Memory B cell (primary cell): ENCODE measurements at places on chromosomes 13 and 19.
A peak's percentile ranks its signal among the peaks of the same experiment; 100 is the strongest.

DNA sequence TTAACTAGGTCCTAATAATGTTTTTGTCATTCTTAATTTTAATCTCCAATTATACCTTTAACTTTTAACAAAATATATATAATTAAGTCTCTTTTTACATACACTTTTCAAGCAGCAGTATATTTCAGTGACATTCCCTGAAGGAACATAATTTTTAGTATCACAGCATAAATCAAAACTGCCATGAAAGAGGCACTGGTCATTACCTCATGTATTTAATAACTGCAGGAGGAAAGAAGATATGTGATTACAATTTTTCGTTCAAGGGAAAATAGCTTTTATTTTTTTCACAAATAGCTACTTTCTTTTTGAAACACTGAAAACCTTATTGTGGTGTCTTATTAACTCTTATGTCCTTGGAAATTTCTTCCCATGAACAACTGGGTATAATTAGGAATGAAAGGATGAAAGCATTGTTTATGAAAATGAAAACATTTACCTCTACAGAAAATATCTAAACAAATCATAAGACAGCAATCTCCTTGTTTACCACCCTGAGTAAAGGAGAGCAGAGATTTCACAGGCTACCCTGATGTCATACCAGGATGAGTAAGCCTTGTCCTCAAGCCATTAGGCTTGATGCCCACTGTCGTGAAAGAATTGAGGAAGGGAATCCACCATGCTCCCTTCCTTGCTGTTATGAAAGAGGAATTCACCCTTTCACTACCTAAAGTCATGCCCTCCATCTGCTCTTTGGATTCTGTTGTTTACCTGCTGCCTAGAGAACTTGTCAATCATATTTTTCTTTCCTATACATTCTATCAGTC is 877.2 kb upstream of the PCDH20 start:
- no peak overlapping the region for H3K27ac ChIP-seq
- H3K4me1 ChIP-seq: no peaks in the 10 kb centered on the region
- no peak for DNase-seq
- no peaks in the 10 kb centered on the region for H3K36me3 ChIP-seq
- no peaks in the 10 kb centered on the region for H3K27me3 ChIP-seq
- H3K4me3 ChIP-seq: no peak overlapping the region

- DNase-seq: no peak
- no peaks in the 10 kb centered on the region for H3K27me3 ChIP-seq
- H3K4me3 ChIP-seq: no peak overlapping the region
- H3K27ac ChIP-seq: no peak overlapping the region
- no peaks in the 10 kb centered on the region for H3K4me1 ChIP-seq
These were observed 545.4 kb downstream of the SUCLA2 start for GRCh38 chr13:47455626-47456025.

- no peaks in the 10 kb centered on the region for H3K36me3 ChIP-seq
- DNase-seq: no peak
- H3K4me1 ChIP-seq: no peaks in the 10 kb centered on the region
- H3K4me3 ChIP-seq: no peak overlapping the region
- H3K27ac ChIP-seq: no peak overlapping the region
These were observed 473.0 kb upstream of the SLC10A2 start for GRCh38 chr13:103539265-103539664.

GRCh38 chr13:57824121-57824520 is 192.6 kb downstream of the PCDH17 start:
- no peaks in the 10 kb centered on the region for H3K27me3 ChIP-seq
- no peak overlapping the region for H3K27ac ChIP-seq
- no peak for DNase-seq

DNA sequence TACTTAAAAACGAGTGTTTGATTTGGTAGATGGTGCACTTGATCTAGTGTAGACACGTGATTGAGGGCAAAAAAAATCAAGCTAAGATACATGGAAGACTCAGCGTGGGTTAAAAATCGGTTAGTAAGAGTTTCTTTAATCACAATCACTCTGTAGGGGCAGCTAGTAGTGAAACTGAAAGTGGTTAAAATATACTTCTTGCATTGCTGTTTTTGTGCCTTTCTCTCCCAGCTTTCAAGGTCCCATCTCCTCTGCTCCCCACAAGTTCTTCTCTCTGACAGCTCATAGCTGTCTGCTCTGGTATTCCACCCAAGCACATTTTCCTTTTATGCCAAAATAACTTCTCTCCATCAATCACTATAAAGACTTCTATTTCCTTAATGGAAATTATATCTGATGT is 1089.7 kb downstream of the EFNB2 start:
- H3K4me3 ChIP-seq: no peak overlapping the region
- H3K27ac ChIP-seq: no peak overlapping the region
- no peak for DNase-seq
- no peaks in the 10 kb centered on the region for H3K4me1 ChIP-seq

GRCh38 chr19:33845498-33845897 is 48.8 kb downstream of the KCTD15 start:
- no peaks in the 10 kb centered on the region for H3K4me1 ChIP-seq
- no peak overlapping the region for H3K27ac ChIP-seq
- peaks cover 2% of the 10 kb centered on the region for H3K36me3 ChIP-seq
- DNase-seq: no peak

GRCh38 chr13:94267581-94268366 is 211.7 kb downstream of the DCT start:
- no peak for DNase-seq
- no peaks in the 10 kb centered on the region for H3K4me1 ChIP-seq
- H3K4me3 ChIP-seq: no peak overlapping the region
- H3K36me3 ChIP-seq: no peaks in the 10 kb centered on the region
- H3K27ac ChIP-seq: no peak overlapping the region
- no peaks in the 10 kb centered on the region for H3K27me3 ChIP-seq

DNA sequence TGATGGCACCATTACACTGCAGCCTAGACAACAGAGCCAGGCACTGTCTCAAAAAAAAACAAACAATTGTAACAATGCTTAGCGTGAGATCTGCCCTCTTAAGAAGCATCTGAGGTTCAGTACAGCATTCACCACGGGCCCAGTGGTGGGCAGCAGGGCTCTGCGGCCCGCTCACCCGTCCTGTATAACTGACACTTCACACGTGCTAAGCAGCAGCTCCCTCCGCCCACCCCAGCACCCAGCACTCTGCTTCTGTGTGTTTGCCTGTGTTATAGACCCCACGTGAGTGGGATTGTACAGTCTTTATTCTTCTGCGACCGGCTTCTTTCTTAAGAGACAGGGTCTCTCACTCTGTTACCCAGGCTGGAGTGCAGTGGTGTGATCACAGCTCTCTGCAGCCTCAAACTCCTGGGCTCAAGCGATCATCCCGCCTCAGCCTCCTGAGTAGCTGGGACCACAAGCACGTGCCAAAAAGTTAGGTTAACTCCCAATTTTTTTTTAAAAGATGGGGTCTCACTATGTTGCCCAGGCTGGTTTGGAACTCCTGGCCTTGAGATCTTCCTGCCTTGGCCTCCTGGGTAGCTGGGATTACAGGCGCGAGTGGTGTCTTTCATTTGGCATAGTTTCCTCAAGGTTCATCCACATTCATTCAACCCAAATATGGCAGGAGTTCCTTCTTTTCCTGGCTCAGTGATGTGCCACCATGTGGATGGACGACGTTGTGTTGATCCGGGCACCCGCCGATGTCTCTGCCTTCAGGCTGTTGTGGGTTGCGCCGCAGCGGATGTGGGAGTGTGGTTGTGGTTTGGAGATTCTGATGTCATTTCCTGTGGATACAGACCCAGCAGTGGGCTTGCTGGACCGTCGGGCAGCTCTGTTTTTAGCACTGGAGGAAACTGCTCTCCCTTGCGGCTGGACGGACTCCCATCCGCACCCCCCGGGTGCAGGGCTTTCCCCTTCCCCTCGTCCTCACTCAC is 170.0 kb downstream of the KDM4B start:
- H3K4me1 ChIP-seq: peaks cover 36% of the 10 kb centered on the region
- H3K4me3 ChIP-seq: peak overlapping the region; percentile 57
- peaks cover 30% of the 10 kb centered on the region for H3K36me3 ChIP-seq
- DNase-seq: peak; percentile 68

DNA sequence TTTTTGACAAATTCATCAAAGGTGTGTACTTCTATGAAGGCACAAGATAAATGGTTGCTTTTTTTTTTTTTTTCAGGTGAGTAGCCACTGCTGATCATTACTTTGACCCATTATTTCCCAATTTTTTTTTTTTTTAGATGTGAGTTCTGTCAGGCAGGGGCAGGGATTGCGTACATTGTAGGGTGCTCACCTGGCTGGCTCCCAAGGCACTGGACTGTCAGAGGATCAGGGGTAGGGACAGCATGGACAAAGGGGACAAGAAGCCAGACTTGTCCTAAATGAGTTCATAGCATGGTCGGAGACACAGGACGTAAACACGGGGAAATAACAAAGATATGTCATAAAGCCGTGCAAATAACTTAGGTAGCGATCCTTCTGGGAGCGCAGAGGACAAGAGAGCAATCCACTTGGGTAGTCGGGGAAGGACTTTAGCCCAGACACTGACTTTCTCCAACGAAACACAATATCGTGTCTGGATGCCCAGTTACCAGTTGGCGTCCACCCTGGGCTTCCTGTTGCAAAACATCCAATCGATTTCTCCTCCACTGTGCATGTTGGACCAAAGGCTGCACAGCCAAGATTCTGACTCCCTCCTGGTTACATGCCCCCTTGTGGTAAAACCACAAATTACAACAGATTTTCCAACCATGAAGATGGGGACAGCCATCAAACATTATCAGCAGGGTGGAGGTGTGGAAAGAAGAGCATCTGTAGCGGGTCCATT is 27.5 kb upstream of the KATNAL1 start:
- H3K4me1 ChIP-seq: peaks cover 29% of the 10 kb centered on the region
- H3K4me3 ChIP-seq: no peak overlapping the region
- H3K27me3 ChIP-seq: no peaks in the 10 kb centered on the region
- no peak for DNase-seq
- no peak overlapping the region for H3K27ac ChIP-seq

DNA sequence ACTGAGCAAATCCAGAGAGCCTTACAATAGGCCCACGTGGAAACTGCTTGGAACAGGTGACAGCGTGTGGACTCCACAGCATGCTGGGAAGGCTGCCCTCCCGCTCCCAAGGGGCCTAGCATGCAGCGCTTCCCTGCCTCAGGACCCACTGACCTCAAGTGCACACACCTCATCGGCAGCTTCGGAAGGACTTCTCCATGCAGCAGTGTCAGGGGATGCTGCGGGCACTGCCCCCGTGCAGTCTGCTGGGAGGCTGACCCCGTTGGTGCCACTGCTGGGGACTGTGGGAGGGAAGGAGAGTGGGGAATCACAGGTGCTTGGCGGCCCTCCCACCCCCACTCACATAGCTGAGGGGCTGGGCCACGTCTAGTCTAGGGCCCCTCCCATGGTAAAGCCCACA is 17.2 kb downstream of the CAPS start:
- H3K27me3 ChIP-seq: no peaks in the 10 kb centered on the region
- H3K36me3 ChIP-seq: peaks cover 17% of the 10 kb centered on the region
- peaks cover 13% of the 10 kb centered on the region for H3K4me1 ChIP-seq
- no peak overlapping the region for H3K27ac ChIP-seq

DNA sequence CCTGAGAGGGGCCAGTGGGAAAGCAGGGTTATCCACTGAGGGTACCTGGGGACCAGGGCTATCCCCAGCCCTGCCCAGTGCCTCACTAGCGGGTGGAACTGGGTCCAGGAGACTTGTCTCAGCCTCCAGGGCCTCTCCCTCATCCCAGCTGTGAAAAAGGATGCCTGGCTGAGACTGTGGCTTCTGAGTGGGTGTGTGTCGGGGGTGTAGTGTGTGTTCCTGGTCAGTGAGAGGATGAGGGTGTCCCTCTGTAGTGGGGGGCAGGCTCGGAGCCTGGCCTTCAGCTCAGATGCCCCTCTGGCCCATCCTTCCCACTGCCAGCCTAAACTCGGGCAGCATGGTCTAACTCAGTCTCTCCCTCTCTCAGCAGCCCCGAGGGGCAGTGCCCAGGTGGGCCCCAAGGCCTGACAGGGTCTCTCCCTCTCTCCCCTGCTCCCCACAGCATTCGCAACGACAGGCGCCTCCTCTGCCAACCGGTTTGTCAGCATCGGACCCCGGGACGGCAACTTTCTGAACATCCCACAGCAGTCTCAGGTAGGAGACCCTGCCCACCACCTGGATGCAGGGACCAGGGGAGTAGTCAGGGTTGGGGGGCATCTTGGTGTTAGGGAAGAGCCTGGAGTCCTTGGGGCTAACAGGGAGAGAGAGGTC is 12.7 kb downstream of the LYL1 start:
- H3K4me1 ChIP-seq: peaks cover 9% of the 10 kb centered on the region
- no peak for DNase-seq
- H3K36me3 ChIP-seq: no peaks in the 10 kb centered on the region
- H3K27me3 ChIP-seq: no peaks in the 10 kb centered on the region
- H3K27ac ChIP-seq: no peak overlapping the region

- H3K4me1 ChIP-seq: no peaks in the 10 kb centered on the region
- DNase-seq: no peak
- H3K4me3 ChIP-seq: no peak overlapping the region
- peaks cover 7% of the 10 kb centered on the region for H3K36me3 ChIP-seq
- peak overlapping the region; percentile 2 for H3K27ac ChIP-seq
These were observed 58.7 kb upstream of the KLF5 start for GRCh38 chr13:73000027-73000674.

DNA sequence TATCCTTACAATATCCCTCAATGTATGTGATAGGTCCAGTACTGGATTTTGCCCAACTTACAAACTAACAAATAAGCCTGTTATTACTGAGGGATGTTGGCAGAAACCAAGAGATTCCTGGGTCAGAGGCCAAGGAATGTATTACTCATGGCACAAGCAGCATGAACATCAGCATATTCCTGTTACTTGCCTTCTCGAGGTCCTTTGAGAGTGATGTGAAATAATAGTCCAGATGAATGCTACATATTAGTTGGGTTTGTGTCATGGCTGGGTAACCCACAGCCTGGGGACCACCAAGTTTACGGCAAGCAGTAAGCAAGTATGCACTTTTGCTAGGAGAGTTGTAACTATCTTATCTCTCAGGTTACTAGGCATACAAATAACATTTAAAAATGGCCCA is 384.5 kb upstream of the GPC6 start:
- H3K4me3 ChIP-seq: no peak overlapping the region
- no peak for DNase-seq
- no peaks in the 10 kb centered on the region for H3K27me3 ChIP-seq
- H3K4me1 ChIP-seq: no peaks in the 10 kb centered on the region

- no peaks in the 10 kb centered on the region for H3K36me3 ChIP-seq
- H3K27me3 ChIP-seq: no peaks in the 10 kb centered on the region
These were observed 728.0 kb downstream of the GPC5 start for GRCh38 chr13:92126399-92126798.

DNA sequence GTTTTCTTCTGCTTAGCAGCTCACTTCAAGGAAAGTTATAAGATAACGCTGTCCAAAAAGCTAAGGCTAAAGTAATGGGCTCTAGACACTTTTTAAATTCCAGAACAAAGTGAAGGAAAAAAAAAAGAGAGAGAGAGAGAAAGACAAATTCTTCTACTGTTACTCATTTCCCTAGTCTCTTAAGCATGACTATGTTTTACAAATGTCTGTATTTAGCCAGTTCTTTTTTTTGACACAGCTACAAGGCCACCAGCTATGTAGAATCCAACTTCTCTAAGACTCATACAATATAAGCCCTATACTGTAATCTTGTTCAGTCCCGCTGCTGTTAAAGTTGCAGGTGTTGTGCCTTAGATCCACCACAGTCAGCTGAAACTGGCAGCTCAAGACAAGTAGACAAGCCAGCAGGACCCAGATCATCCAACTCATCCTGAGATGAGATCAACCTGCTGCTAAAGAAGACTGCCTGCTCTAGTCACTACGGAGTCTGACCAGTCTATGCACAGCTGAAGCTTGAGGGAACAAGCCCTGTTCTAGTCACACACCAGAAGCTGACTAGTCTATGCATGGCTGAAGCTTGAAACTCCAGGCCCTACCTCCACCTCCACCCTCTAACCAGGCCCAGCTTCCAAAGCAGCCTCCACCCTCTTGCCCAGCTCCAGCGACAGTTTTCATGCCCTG is 10.3 kb upstream of the ZNF83 start:
- H3K27me3 ChIP-seq: no peaks in the 10 kb centered on the region
- H3K4me1 ChIP-seq: no peaks in the 10 kb centered on the region
- DNase-seq: no peak
- H3K4me3 ChIP-seq: no peak overlapping the region
